Stimulated activated naive CD8-positive, alpha-beta T cell treated with anti-CD3 and anti-CD28 coated beads, Interleukin-15, Interleukin-2, amounts not matched to agents 100 U/mL and 50 U/mL, for 24 hours (primary cell): ENCODE measurements at places on chromosomes 11 and 22.
A peak's percentile ranks its signal among the peaks of the same experiment; 100 is the strongest.

GRCh38 chr11:60566776-60567175, 51.6 kb downstream of the MS4A13 start:
- DNase-seq, result no peak

DNA sequence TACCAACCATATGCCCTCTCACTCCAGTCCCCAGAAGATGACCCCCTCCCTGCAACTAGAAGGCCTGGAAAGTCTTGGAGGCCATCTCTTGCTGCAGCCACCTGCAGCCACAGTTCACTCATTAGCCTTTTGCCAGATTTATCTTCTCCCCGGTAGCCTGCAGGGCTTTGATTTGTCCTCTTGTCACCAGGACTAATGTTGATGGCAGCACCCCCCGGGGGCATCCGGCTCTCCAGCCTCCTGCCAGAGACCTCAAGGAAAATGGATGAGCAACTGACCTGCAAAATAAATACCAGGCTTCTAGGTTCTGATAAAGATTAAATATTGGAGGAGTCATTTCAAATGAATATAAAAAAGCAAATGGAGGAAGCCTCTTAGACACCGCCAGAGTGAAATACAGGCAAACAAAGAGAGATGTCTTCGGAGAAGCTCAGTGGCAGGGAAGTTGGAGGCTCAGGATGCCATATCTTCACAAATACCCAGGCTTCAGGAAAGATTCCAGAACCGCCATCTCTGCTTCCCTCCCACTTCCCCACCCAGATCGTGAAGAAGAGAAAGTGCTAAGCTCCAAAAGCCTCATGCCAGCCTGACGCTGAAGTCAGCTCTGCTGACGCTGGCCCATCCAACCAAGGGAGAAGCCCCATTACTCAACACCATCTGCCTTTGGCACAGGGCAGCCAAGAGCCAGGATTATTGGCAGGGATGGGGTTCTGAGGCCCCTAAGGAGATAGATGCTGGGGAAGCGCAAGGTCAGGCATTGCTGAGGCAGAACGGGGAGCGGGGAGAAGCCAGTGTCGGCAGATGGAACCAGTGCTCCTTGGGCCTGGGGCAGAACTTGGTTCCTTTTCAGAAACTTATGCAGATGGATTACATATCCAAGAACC, 362.7 kb downstream of the CADM1 start:
- DNase-seq, result no peak

- peak; percentile 50 for DNase-seq
Observed at GRCh38 chr11:47797633-47798032, 30.5 kb upstream of the FNBP4 start.

- DNase-seq, result no peak
Observed at GRCh38 chr11:118305726-118306125, 1.2 kb downstream of the CD3E start.

DNA sequence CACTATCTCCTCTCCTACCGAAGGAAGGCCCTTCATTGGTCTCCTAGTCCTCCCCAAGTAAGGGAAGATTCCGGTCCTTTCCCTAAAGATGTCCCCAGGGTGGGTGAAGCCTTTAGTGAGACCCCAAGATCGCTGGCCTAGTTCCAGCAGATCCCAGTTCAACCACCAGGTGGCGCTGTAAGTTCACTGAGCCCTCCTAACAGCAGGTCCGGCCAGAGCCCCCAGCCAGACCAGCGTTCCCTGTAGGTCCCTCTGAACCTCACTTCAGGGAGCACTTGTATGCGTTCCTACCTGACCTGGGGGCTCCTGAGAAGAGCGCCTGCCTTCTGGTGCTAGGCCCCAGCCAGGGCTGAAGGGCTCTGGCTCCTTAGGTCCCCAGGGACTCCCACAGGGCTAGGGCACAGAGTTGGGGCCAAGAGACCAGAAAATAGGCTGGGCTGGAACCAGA, 38.1 kb downstream of the LMO1 start:
- DNase-seq, result peak; percentile 81

GRCh38 chr11:134864968-134865305, 452.9 kb upstream of the B3GAT1 start:
- no peak for DNase-seq

DNA sequence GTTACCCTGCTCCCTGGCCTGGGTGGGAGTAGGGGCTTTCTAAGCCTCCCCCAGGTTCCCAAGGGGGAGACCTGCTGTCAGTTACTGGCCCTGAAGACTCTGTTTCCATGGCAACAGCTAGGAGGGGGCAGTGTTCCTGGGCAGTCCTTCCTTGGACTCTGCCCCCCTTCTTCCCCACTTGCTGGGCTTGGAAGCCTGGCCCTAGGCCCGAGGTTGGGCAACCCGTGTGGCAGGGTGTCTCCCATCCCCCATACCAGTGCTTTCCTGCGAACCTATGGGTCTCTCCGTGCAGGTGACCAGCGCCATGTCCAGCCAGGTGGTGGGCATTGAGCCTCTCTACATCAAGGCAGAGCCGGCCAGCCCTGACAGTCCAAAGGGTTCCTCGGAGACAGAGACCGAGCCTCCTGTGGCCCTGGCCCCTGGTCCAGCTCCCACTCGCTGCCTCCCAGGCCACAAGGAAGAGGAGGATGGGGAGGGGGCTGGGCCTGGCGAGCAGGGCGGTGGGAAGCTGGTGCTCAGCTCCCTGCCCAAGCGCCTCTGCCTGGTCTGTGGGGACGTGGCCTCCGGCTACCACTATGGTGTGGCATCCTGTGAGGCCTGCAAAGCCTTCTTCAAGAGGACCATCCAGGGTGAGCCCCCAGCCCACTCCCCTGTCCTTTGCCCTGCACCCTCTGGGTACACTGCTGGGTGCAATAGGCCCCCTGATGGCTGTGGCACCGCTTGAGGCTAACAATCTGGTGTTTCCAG, 1.7 kb downstream of the ESRRA start:
- DNase-seq, result no peak

GRCh38 chr22:45805413-45805812, 133.8 kb downstream of the ATXN10 start:
- DNase-seq, result no peak

- DNase-seq, result no peak
Observed at GRCh38 chr11:101478587-101479369, 105.0 kb downstream of the TRPC6 start.

DNA sequence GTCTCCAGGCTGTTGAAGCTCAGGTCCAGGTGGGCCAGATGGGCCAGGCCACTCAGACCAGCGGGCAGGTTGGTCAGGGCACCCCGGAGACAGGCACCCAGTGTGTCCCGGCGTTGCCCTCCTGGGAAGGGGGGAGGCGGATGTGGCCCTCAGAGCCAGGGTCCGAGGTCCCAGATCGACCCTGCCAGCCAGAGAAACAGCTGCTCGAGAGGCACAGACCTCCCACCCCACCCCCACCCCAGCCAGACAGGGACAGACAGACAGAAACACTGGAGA, 1.6 kb downstream of the PIDD1 start:
- no peak for DNase-seq
